ENCODE measurements at places on chromosomes 5 and 9.

DNA sequence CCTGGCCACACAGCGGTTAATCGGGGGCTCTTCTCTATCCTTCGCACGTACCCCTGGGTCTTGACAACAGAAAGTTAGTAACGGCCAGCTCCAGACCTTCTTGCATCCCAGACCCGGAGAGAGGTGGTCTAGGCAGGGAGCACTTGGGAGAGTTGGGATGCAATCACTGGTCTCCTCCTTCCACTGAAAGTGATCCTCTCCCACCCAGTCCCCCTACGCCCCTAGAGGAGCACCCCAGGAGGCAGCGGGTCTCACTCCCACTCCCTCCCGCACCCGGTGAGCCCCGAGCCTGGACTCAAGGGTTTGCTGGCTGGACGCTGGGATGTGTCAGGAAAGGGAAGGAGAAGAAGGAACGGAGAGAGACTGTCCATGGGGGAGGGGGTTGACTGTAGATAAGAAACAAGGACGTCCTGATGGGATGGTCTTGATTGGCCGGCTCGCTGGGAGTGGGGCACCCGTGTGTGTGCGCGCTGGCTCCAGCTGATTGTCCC, 2.0 kb downstream of the RORB start:
- DNase-seq: peak; percentile 13

GRCh38 chr5:135242021-135242865, 156.8 kb downstream of the MACROH2A1 start:
- DNase-seq: no peak

DNA sequence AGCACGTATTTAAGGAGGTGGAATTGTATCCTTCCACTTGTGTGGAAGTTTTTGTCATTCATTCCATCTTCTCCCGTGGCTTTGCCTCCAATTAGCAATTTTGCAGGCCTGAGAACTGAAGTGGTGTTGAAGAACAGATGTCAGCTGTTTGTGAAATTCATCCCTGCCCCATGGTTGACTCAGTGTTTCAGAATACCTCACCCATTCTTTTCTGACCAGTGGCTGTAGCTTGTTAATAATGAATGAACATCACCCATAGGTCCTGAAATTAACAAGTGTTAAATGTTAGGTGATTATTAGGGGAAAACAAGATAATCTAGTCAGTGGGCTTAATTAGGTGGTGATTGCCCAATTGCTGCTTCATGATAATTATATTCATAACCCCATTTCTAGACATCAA, 11.7 kb downstream of the ZNF462 start:
- no peak for DNase-seq

- no peak for DNase-seq
These were observed 64.5 kb downstream of the RCL1 start for GRCh38 chr9:4857163-4857810.

DNA sequence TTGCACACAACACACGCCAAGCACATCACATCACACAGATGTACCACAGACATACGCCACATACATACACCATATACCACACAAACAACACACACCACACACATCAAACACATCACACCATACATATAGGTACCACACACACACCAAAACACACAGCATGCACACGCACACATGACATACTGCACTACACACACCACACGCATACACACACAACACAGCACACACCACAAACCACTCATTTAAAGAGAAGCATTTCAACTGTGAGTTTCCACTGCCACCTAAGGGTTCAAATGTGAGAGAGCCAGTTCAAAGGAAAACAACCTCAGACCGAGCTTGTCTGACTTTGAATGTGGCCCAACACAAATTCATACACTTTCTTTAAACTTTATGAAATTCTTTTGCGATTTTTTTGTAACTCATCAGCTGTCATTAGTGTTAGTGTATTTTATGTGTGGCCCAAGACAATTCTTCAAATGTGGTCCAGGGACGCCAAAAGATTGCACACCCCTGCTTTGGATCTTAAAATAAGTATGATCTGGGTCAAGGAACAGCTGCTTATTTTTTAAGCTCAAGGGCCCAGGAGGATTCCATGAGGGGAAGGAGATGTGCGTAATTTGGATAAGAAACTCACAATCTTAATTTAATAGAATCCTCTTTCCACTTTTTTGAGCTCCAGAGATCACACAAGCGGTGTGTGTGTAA, 494.6 kb downstream of the GADD45G start:
- DNase-seq: no peak

DNA sequence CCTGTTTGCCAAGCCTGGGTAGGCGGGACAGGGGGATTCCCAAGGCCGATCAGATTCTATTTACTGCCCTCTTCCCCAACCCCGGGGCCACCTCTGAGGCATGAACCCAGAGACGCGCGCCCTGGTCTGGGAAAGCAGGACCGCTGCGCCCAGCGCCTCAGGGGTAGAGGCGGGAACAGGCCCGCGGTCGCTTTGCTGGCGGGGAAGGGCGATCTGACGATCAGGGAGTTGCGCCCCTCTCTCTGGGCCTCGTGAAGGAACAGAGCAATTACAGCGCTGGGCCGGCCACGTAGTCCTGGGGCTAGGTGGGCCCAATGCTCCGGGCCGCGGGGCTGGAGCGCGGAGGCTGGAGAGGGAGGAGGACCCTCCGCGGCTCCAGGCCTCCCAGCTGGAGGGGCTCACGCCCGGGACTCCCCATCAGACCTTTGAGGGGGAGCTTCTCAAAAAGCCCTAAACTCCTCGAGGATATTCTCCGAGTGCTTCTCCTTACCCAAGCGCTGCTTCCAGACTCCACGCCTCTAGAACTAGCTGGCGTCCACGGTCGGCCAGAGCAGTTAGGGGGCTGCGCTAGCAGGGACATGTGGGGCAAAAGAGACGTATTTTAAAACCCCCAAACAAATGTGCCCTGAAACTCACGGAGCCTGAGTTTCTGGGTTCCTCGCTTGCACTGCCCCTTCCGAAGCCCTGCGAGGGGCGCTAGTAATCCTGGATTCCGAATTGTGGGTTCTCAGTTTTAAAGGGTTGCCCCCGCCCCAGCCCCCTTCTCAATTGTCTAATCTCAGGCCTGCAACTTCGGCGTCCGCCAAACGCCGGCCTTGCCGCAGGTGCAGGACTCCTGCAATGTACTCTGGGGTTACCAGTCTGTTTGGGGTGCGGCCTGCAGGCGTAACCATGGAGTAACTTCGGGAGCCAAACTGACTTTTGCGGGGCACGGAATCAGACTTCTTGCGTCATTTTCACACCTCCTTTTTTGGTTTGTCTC, 57.6 kb downstream of the TMEM174 start:
- no peak for DNase-seq

DNA sequence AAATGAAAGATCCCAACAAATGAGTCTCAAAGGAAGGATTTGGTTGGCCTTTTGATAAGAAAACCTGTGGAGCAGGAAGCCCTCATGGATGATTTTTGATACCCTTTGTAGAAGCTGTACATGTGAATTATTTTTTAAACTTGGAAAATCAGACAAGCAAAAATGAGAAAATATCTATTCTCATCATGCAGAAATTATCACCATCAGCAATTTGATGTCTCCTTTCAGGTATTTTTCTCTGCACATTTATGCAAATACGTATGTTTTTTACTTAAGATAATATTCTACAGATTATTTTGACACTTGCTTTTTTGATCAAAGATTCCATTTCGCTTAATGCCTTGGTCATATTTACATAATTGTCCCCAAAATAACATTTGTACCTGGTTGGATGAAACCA, 7.2 kb downstream of the BTNL9 start:
- DNase-seq: no peak

DNA sequence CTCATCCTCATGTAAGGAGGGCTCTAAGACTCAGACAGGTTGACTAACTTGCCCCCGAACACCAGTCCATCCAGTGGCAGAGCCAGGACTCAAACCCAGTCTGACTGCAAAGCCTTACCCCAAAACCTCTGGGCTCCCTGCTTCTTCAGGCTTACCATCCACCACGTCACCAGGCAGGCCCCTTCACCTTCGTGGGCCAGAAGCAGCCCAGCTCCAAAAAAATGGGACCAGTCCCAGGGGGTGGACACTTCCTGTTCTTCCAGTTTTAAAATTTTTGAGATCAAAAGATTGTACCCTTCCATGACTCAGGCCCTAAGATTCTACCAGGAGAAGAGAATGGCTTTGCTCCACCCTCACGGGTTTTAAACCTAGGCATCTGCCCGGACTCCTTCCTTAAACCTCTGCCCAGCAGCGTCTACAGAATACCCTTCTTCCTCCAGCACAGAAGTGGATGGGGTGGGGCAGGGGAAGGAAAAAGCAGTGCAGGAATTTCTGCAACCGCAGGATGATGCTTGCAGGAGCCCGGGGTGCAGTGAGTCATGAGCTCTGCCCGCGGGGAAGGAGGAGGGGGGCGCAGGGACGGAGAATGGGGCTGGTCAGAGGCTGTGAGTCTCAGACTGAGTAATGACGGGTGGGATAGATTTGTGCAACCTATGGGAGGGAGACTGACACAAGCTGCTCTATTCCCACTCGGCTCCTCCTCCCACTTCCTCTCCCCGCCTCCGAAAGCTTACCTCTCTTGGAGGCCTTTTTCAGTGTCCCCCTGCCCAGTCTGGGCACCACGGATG, 50.4 kb upstream of the STXBP1 start:
- DNase-seq: no peak

DNA sequence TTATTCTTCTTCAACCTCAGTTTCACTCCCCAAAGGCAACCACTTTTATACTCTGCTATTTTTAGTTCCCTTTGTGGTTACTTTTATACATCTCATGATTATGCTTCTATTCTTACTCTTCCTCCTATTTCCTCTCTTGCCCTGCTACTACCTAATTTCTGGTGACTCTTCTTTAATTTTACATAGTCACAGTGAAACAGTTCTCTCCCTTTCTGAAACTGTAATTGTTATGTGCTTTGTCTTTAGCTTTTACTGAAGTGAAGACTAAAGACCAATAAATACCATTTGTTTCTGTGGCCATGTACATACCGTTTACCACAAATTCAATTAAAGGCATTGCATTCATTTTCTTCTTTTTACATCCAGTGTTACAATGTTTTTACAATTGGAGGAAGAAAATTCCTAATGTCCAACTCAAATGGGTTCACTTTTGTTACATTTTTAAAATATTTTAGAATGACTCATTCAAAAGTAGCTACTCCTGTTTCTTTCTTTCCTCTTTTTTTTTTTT, 410.6 kb downstream of the PSAT1 start:
- DNase-seq: peak; percentile 26

- DNase-seq: no peak
These were observed 35.2 kb downstream of the SLC9A3 start for GRCh38 chr5:488744-489688.

- no peak for DNase-seq
These were observed 172.2 kb upstream of the PLCXD3 start for GRCh38 chr5:41682641-41683040.

- no peak for DNase-seq
These were observed 28.2 kb downstream of the NR6A1 start for GRCh38 chr9:124742940-124743339.

GRCh38 chr5:164741376-164741775, 1236.0 kb downstream of the MAT2B start:
- DNase-seq: no peak

- DNase-seq: no peak
These were observed 90.8 kb downstream of the PCDH1 start for GRCh38 chr5:141787376-141787775.

DNA sequence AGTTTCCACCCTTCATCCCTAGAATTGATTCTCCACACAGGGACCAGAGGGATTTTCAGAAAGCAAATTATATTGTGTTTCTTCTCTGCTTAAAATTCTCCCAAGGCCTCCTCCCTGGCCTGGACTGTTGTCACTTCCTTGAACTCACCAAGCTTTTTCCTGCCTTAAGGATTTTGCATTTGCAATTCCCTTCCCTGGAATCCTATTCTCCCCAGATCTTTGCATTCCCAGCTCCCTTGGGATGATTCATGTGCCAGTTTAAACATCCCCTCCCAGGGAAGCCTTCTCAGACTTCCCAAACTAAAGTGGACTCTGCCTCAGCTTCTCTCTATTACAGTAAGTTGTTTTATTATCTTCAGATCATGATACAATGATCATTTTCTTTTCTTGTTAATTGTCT, 35.2 kb upstream of the PDE8B start:
- no peak for DNase-seq

DNA sequence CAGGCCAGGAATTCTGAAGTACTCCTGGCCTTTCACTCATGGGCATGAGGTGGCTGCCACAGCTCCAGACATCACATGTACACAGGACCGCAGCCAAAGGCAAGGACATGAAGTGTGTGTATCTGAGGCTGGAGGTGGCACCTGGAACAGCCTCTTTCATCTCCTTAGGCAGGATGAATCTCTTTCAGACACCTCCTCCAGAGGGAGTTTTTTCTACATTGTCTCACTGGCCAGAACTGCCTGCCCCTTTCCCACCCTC, 142.8 kb downstream of the BARX1 start:
- DNase-seq: peak; percentile 20

- DNase-seq: no peak
These were observed 296.2 kb upstream of the EDIL3 start for GRCh38 chr5:84680908-84681307.

- no peak for DNase-seq
These were observed 597.3 kb upstream of the TYRP1 start for GRCh38 chr9:12095931-12096330.

DNA sequence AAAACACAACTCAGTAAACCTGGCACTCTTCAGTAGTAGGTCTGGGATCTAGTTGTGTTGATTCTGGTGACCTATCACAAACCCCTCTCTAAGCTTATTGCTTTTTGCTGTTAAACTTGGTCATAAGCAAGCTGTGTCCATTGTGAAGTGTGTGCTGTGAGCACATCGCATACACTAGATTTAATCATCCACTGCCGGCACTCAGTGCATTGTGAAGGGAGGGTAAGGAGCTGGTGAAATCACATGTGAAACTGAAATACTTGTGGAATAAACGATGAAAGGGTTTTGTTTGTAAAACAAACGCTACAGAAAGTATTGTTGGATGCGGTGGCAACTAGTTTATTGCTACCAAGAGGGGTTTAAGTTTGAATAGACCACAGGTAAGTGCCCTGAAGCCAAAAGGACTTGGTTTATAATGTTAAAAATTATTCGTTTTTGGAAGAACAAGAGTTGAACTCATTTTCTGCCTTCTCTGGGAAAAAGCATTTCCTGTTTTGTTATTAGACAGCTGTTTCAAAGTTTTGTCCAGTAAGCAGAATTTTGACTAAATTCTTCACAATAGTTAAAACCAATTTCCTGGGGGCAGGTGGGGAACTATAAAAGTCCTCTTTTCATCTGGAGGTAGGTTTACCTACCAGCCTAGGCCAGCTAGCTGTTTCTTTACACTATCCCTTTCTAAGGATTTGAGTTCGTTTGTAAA, 24.6 kb downstream of the TJP2 start:
- no peak for DNase-seq

DNA sequence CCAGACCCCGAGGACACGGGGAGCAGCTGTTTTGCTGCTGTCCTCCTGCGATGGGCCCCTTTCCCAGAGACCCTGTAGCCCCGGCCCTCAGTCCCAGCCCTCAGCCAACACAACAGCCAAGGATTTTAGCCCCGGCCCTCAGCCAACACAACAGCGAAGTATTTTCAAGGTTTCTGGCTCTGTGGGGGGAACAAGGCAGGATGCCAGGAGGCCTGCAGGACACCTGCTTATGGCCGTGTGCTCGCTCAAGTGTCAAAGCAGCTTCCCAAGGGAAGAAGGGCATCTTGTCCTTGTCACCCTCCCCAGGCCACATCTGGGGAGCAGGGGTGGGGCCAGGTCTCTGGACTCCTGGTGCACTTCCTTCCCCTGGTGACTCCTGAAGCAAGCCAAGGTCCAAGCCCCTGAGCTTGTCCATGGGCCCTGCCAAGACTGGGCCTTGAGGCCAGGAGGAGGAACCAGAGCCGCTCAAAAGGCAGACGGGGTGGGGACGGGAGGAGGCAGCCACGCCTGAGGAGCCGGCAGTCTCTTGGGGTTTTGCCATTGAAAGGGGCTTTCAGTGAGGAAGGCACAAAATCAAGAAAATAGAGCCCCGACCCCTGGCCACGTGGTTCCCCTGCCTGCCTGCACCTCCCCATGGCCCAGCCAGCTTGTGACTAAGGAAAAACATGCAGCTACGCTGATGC, 10.8 kb downstream of the KCNT1 start:
- no peak for DNase-seq
